ENCODE measurements at places on chromosomes 2 and 18. TPM values are rescaled to one million over a fixed set of nuclear protein-coding genes. Genes with fewer than 3 reads are reported as not detected.

DNA sequence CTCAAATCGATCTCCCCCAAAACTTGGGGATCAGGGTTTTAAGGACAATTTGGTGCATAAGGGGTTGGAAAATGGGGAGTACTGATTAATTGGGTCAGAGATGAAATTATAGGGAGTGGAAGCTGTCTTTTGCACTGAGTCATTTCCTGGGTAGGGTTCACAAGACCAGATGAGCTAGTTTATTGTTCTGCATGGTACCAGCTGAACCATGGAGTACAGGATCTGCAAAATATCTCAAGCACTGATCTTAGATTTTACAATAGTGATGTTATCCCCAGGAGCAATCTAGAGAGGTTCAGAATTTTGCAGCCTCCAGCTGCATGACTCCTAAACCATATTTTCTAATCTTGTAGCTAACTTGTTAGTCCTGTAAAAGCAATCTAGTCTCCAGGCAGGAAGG, 73.1 kb downstream of the CPO start:
- no peak for DNase-seq

Gene MOB1A
- 77.9 TPM for total RNA-seq

DNA sequence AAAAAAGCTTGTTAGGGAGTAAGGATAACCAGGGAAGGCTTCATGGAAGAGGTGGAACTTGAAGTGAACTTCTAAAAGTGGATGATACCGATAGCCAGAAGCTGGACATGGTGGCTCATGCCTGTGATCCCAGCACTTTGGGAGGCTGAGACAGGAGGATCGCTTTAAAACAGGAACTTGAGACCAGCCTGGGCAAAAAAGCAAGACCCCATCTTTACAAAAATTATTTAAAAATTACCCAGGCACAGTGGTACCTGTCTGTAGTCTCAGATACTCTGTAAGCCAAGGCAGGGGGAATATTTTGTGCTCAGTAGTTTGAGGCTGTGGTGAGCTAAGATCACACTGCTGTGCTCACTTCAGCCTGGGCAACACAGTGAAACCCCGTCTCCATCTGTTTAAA, 10.2 kb downstream of the PAPOLG start:
- DNase-seq: no peak

Gene CLIP4
- total RNA-seq: 21.4 TPM

Gene HRH4
- total RNA-seq: not detected

DNA sequence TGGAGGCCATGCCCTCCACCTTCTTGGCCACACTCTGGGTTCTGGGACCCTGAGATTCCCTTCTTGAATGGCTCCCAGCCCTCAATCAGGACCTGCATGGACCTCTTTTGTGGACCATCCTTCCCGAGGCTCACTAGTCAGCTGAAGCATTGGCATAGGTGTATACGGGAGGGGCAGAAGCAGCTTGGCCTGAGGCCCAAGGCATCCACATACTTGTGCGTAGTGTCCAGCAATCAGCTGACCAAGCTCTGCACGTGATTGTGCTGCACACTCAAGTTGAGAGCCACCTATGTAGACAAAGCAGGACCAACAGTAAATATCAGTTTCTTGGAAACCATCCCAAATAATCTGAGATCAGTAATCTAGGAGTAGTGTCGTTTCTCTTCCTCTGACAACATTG, 119.6 kb downstream of the INSIG2 start:
- DNase-seq: no peak
